ENCODE measurements at places on chromosomes 4 and X.

- DNase-seq = peak; percentile 7
Measured at GRCh38 chrX:107628662-107629539, 591 bp downstream of the PRPS1 start.

GRCh38 chr4:128286474-128287058, 1.0 kb downstream of the PGRMC2 start:
- DNase-seq = no peak

DNA sequence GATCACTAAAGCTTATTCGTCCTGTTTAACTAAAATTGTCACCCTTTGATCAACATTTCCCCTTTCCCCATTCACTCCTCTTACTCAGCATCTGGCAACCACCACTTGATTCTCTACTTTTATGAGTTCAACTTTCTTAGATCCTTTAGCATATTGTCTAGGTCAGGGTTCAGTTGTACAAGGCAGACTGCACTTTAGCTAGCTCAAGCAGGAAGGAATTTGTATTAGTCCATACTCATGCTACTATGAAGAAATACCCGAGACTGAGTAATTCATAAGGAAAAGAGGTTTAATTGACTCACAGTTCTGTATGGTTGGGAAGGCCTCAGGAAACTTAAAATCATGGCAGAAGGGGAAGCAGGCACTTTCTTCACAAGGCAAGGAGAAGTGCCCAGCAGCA, 44.3 kb downstream of the TASL start:
- no peak for DNase-seq

- no peak for DNase-seq
Measured at GRCh38 chr4:40909363-40909876, 159.7 kb downstream of the NSUN7 start.

GRCh38 chrX:150649096-150649870, 43.9 kb upstream of the MTMR1 start:
- no peak for DNase-seq

- DNase-seq = no peak
Measured at GRCh38 chr4:119209077-119209476, 3.4 kb upstream of the USP53 start.

- no peak for DNase-seq
Measured at GRCh38 chr4:3420606-3420955, 21.2 kb upstream of the HGFAC start.

DNA sequence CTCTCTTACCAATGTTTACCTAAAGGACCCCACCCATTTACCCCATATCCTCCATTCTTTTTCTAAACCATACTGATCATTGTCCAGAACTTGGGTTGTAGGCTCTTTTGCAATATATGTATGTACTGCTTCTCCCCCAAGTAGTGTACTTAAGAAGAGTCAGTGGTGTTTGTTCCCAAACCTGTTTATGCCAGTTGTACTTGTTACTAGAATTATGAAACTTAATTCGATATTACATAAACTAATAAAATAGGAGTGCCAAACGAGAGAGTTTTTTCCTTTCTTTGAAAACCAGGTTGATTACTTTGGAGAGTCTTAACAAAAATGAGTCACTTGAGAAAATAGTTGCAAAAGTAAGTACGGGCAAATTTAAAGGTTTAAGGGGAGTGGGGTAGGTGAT, 96.3 kb downstream of the GEMIN8 start:
- DNase-seq = no peak

GRCh38 chr4:3760346-3760745, 5.8 kb upstream of the ADRA2C start:
- DNase-seq = no peak

DNA sequence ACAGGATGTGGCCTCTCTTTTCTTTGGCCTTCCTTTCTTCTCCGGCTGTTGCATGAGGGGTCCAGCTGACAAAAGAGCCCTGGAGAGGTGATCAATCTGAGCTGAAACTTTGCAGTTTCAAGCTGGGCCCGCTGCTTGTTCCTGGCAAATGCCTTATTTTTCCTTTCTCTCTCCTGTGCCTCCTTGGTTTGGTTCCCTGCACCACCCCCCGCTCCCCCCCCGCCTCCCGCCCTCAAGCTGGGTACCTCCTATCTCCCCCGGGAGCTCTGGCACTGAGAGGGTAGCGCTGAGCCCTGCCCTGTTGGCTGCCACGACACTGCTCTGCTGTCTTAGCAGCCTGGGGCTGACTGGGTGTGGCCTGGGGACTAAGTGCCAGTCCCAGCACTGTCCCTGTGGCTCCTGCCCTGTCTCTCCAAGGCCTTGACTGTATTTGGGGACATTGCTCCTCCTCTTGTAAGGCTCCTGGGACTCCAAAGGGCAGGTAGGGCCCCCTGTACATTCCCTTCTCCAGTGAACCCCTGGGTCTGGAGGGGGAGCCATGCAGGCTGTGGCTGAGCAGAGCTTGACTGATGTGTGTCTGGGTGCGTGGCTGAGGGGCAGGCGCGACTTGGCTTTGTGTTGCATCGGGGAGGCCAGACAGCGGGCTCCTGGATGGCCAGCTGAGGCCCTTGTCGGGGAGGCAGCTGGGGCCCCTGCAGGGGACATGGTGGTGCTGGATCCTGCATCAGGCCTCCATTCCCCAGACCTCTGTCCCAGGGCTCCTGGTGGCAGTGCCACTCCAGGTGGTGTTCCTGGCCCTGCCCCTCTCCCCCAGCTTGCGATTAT, 1.1 kb downstream of the PLXNA3 start:
- no peak for DNase-seq

- no peak for DNase-seq
Measured at GRCh38 chr4:24559032-24559821, 25.1 kb downstream of the DHX15 start.

- DNase-seq = no peak
Measured at GRCh38 chr4:34845926-34846325, 1398.4 kb downstream of the ARAP2 start.

DNA sequence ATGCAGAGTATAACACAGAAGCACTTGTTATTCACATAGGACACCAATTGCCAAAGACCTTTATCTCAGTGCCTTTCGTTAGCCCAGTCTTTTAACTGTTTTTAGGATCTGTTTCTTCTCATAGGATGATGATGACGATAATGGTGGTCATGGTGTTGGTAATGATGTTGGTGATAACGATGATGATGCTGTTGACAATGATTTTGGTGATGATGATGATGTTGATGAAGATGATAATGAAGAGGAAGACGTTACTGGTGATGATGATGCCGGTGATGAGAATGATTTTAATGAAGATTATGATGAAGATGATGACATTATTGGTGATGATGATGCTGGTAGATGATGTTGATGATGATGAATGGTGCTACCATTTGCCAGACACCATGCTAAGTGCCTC, 29.8 kb downstream of the LDB2 start:
- no peak for DNase-seq

GRCh38 chr4:66613591-66613990, 931.7 kb downstream of the CENPC start:
- DNase-seq = no peak

GRCh38 chrX:18687856-18688495, 16.1 kb upstream of the RS1 start:
- no peak for DNase-seq

DNA sequence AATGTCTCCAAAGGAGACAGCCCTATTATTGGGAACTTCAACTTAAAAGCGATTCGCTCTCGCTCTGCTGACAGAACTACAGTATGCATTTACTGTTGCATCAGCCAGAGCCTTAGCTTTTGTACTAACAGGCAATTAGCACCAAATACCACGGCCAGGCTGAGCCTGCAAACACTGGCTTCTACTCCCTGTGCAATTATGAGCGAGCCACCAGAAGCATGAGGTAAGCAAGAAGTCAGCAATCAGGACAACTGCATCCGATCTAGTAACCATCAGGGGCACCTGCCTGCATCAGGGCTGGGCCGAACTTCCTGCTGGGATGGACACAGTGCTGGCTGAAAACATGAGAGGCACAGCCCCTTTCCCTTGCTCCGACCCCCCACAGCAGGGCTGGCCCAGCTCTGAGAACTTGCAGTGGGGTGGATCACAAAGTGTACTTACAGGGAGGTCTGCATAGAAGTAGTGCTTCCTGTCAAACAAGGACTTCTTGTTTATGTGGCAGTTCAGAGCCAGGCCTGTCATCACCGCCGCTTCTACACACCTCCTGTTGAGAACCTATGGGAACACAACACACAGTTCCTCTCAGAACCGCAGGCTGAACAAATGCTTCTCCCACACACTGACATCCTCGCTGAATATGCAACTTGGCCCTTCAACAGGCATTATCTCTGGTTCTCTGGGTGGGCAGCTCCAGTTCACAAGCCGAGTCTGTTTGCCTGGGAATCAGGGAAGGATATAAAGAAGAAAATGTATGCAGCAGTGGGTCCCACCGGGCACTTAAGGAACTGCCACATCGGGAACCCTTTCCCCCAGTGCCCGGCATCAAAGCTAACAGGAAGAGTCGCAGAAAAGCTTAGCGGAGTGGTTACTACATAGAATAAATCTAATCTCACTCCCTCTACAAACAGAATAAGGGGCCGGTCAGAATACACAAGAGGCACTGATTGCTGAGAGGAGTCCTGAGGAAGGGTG, 41.5 kb downstream of the GATB start:
- no peak for DNase-seq

- DNase-seq = no peak
Measured at GRCh38 chr4:113584407-113585150, 177.0 kb downstream of the CAMK2D start.

- DNase-seq = no peak
Measured at GRCh38 chrX:119423631-119424030, 24.5 kb downstream of the SLC25A43 start.

- no peak for DNase-seq
Measured at GRCh38 chrX:1502241-1502640, 34.7 kb downstream of the P2RY8 start.

- no peak for DNase-seq
Measured at GRCh38 chrX:151754047-151754429, 19.5 kb downstream of the CNGA2 start.

DNA sequence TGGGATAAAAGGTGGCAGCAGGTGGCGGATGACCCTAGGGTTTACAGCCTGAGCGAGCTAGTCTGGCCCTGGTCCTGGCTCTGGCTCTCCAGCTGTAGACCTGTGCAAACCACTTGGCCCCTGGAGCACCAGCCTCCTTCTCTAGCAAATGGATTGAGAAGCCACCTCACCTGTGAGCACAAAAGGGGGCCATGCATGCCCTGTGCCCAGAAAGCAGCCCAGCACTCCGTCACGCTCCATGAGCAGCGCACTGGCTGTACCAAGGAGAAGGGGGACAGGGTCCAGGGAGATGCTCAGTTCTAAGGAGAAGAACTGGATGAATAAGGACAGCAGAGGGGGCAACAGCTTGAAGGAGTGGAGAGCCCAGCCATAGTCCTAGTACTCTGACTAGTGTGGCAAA, 46.9 kb upstream of the C4orf50 start:
- DNase-seq = no peak

GRCh38 chrX:110915570-110915969, 120.0 kb upstream of the CHRDL1 start:
- no peak for DNase-seq

GRCh38 chr4:80092088-80092487, 19.1 kb upstream of the ANTXR2 start:
- no peak for DNase-seq

DNA sequence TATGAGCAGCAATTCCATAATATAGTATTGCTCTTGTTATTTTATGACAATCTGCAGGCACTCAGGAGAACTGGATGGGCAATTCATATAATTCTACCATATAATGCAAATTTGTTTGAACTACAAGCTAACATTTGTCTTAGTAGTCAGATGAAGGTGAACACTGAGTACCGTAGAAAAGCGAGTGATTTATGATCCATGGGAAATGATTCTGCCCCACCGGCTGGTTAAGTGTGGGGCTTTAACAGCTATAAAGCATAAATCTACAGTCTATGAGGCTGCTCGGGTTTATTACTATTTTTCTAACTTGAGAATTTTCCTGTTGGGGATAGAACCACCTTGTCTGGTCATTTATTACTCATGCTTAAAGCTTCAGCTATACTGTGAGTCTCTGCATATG, 275.5 kb downstream of the PCDH10 start:
- DNase-seq = no peak

GRCh38 chr4:25723409-25723808, 67.8 kb downstream of the SLC34A2 start:
- no peak for DNase-seq

- DNase-seq = no peak
Measured at GRCh38 chr4:183936047-183936446, 30.9 kb downstream of the STOX2 start.

GRCh38 chrX:46831765-46832327, 5.0 kb upstream of the RP2 start:
- no peak for DNase-seq

- no peak for DNase-seq
Measured at GRCh38 chr4:85543832-85544231, 68.9 kb downstream of the ARHGAP24 start.

DNA sequence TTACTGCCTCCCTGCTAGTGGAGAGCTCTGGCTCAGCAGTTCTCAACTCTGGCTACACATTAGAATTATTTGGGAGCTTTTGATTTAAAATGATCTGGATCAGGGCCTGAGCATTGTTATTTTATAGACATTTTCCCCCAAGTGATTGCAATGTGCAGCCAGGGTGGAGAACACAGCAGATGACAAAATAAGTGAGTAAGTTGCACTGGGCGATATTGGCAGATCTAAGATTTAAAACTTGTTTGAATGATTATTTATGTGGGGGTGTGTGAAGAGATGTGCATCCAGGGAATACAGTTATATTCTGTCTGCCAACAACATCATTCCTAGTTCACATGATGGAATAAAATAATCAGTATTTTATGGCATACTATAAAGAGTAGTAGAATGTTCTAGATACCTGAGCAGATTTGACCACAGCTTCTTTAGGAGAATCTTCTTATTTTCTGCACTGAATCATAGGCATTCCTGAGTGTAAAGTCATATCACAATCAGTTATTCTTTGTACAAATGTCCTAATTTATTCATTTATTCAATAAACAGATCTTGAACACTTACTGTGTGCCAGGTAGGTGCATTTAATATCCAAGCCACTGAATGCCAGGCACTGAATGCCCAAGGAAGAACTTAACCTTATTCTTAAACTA, 123.9 kb downstream of the UCHL1 start:
- no peak for DNase-seq

- DNase-seq = no peak
Measured at GRCh38 chr4:147987252-147987651, 255.4 kb downstream of the ARHGAP10 start.

DNA sequence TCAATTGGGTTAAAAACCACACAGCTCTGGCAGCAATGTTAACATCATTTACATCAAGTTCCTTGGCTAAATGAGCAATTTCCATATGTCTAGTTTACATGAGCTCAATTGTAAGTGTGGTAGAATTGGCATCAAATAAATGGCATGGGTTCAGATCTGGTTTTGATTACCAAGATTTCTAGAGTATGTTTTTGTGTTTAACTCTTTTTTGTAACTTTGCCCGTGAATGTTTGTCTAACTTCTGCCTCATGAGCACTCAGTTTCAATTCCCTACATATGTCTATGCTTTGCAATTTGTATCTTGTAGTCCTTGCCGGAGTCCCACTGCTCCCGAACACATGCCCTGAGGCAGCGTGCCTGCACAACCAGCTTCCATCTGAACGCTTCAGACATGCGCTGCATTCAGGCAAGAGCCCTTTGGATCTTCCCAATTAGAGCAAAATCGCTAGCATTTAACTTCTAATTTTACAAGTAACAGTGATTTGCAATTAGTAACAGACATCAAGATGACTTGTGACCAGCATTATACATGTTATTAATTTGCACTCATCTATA, 644.4 kb downstream of the TRIML1 start:
- DNase-seq = no peak

- no peak for DNase-seq
Measured at GRCh38 chr4:164538097-164538496, 215.8 kb upstream of the SMIM31 start.

- DNase-seq = no peak
Measured at GRCh38 chr4:15888515-15888914, 50.0 kb downstream of the FGFBP1 start.

- no peak for DNase-seq
Measured at GRCh38 chrX:130014356-130014755, 31.9 kb downstream of the BCORL1 start.

Measured in activated CD4-positive, CD25-positive, alpha-beta regulatory T cell (primary cell).